Mucosa of gallbladder (tissue), 1 donor: ENCODE measurements at places on chromosomes 1 and 21. TPM values are rescaled to one million over a fixed set of nuclear protein-coding genes. Genes with fewer than 3 reads are reported as not detected.

HLCS gene
- 15.5 TPM for total RNA-seq

RHBDL2 gene
- total RNA-seq, result 5.6 TPM

MYBPH gene
- total RNA-seq, result not detected

DIO1 gene
- 6.2 TPM for total RNA-seq

B3GALT2 gene
- total RNA-seq, result 132 TPM
